ENCODE measurements at places on chromosomes 5 and 9.

DNA sequence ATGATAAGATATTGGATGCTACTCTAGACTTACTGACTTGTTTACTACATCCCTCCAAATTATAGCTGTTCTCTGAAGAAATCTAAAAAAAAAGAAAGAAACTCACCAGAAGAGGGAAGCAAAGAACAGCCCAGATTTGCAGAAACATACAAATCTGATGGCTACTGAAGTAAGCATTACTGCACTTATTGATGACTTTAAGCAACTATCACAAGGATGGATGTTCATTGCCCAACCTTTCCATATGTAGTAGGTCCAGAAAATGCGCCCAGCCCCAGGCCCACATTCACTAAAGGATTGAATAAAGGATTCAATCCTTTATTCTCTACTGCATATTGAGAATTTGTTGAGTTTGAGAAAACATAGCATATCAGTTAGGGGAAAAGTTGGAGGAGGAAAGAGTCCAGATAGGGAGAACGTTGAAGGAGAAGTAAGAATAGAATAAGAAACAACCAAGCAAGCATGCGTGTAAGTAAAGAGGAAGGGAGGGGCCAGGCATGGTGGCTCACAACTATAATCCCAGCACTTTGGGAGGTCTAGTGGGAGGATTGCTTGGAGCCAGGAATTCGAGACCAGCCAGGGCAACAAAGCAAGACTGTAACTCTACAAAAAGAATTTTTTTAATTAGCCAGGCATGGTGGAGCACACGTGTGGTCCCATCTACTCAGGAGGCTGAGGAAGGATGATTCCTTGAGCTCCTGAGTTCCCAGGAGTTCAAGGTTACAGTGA lies 33.8 kb upstream of the DTWD2 start:
- peak; percentile 70 for DNase-seq

GRCh38 chr9:76737154-76737902 lies 26.9 kb upstream of the PCA3 start:
- no peak for DNase-seq

- DNase-seq = peak; percentile 10
These were observed 22.9 kb downstream of the ATG10 start for GRCh38 chr5:81994679-81995078.

DNA sequence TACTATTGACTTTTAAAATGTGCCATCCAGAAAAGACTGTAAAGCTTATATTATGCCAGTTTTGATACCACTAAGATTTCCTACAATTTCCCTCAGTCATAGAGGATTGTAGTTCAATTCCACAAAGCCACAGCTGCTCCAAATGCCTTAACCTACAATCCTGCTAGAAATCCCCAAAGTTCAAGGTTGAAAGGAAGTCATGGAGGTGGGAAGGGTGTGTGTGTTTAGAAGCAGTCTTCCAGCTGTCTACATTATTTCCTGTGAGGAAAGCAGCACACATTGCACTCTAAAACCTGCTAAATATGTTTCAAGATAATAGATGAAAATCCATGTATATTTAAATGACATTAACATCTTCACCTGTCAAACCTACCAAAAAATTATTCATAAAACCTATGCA lies 11.8 kb downstream of the EPB41L4A start:
- no peak for DNase-seq

- DNase-seq = no peak
These were observed 37.9 kb downstream of the IRX4 start for GRCh38 chr5:1844708-1845436.

- no peak for DNase-seq
These were observed 353 bp upstream of the PDGFRB start for GRCh38 chr5:150156027-150156368.

- peak; percentile 65 for DNase-seq
These were observed 309.4 kb downstream of the NR3C1 start for GRCh38 chr5:143094087-143094521.

DNA sequence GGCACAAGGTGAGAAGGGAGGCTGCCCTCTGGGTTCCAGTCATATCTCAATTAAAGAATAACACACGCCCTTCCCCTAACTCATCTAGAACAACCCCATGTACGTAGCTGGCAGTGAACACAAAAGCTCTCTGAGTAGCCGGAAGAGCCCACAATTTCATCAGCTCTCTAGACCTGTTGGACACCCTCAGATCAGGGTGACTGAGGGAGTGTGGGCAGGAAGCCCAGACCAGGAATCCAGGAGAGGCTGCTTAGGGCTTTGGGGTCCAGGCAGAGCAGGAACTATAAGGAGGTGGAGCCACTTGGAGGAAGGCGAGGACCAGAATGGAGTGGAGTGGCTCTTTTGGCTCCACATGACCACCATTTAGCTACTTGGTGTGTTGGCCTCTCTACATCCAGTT lies 237.4 kb downstream of the NR3C1 start:
- no peak for DNase-seq

DNA sequence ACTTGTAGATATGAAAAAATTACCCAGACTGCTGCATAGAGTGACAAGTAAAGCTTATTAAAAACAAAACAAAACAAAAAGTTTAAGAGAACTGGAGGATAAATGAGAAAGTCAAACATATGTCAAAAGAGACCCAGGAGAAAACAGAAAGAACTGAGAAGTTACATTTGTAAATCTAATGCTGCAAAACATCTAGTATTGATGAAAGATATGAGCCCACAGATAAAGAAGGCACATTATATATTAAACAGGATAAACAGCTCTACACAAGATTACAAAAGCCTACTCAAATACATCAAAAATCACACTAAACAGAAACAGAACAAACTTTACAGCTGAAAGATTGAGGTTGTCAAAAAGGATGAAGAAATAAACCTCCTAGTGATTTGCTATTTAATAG lies 55.1 kb downstream of the ADAMTS6 start:
- no peak for DNase-seq

GRCh38 chr5:137409736-137410135 lies 89.4 kb downstream of the SPOCK1 start:
- no peak for DNase-seq

DNA sequence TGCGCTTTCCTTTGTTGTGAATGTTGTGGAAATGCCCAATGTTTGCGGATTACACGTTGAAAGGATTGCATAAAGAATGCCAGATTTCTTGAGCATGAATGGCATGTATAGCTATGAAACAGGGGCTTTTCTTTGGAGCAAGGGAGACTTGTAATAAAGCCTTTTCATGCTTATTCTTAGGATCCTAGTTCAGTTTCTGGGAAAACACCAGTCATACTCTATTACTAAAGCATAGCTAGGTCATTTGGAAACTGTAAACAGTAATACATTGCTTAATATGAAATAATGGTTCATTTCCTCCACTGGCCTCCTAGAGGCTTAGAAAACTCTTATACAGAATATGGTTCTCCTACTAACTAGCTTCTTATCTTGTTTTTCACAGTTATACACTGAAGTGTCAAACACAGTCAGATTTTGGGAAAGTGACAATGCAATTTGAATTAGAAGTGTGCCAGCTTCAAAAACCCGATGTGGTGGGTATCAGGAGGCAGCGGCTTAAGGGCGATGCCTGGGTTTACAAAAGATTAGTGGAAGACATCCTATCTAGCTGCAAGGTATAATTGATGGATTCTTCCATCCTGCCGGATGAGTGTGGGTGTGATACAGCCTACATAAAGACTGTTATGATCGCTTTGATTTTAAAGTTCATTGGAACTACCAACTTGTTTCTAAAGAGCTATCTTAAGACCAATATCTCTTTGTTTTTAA lies 104.2 kb downstream of the MELK start:
- peak; percentile 33 for DNase-seq

DNA sequence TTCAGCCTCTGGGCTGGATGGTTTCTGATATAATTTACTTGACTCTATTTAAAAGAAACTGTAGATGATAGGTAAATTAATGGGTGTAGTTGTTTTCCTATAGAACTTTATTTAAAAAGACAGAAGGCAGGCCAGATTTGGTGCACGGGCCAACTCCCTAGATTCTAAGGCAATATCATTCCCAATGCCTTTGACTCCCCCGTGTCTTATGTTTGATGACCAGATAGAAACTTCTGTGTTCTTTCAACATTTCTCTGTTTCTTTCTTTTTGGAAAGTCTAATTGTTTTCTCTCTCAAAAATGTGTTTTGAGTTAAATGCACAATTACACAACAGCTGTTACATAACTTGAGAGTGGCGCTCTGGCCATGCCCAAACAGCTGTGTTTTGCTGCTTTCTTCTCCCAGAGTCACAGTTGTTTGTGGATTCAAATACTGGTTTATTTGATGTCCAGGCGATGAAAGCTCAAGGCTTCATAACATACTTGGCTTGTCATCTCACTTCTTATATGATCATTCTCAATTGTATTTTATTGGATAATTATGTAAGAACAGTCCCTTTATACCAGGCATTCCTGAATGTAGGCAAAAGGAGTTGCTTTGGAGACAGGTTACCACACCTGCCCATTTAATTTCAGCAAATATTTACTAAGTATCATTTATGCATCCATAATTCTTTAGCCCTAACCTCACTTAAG lies 1.7 kb upstream of the ALDH1A1 start:
- peak; percentile 49 for DNase-seq

Data from fibroblast of pulmonary artery (primary cell).